ENCODE measurements at places on chromosomes 3 and 15.

DNA sequence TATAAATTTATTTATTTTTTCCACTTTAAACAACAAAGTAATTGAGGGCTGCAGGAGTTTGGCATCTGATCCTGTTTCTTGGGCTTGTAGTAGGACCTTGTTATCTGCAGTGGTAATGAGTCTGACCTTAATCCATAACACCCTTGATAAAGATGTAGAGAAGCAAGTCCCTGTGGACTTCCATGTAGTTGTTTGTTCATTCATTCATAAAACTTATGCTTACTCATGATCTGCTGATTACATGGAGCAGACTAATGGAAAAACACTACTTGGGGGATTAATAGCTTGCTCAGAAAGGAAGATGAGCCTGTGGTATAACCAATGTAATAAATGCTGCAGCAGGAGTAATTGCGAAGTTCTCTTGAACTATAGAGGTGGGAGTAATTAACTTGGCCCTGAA lies 271.5 kb upstream of the TBL1XR1 start:
- no peak for DNase-seq

- no peak for DNase-seq
These were observed 137.7 kb upstream of the RASGRP1 start for GRCh38 chr15:38702178-38702912.

DNA sequence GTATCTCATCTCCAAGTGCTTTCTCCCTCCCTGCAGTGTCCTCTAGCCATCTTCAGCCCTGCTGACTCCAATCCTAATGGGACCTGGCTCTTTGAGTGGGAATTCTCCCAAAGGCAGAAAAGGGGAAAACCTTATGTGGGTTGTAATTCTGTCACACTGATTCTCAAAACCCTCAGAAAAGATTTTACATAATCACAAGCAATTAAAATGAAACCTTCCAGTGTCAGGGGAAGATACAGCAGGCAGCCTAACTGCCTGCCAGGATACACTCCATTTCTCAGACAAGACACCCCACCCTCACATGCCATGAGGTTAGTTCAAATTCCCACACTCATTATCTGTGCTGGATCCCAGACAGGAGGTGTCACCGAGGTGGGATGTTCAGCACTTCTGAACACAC lies 121.4 kb downstream of the RFTN1 start:
- DNase-seq: no peak

DNA sequence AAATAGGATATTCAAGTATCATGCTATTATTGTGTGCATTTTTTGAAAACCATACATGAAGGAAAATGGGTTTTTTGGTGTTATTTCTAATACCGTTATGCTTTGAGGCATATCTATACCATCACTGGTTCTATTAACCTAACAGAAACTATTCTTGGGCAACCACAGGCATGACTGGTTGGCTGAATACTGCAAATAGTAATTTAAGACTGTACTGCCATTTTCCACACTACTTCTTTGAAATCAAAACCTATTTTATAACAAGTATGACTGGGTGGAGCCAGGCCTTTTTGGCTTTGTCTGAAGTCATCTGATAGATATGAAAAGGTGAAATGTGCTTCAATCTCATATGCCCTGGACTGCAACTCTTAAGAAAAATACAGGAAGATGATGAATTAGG lies 115.1 kb downstream of the ULK4 start:
- no peak for DNase-seq

- no peak for DNase-seq
These were observed 10.5 kb downstream of the SEMA4B start for GRCh38 chr15:90211440-90212143.

- no peak for DNase-seq
These were observed 158.6 kb downstream of the UACA start for GRCh38 chr15:70604666-70605315.

DNA sequence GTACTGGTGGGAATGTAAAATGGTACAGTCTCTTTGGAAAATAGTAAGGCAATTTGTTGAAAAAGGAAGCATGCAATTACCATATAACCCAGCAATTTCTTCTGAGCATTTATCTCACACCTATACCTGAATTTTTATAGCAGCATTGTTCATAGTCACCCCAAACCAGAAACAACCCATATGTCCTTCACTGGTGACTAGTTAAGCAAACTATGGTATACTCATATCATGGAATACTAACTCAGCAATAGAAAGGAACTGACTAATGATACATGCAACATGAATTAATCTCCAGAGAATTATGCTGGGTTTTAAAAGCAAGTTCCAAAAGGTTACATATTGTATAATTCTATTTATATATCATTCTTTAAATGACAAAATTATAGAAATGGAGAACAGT lies 60.2 kb downstream of the TRAT1 start:
- no peak for DNase-seq

DNA sequence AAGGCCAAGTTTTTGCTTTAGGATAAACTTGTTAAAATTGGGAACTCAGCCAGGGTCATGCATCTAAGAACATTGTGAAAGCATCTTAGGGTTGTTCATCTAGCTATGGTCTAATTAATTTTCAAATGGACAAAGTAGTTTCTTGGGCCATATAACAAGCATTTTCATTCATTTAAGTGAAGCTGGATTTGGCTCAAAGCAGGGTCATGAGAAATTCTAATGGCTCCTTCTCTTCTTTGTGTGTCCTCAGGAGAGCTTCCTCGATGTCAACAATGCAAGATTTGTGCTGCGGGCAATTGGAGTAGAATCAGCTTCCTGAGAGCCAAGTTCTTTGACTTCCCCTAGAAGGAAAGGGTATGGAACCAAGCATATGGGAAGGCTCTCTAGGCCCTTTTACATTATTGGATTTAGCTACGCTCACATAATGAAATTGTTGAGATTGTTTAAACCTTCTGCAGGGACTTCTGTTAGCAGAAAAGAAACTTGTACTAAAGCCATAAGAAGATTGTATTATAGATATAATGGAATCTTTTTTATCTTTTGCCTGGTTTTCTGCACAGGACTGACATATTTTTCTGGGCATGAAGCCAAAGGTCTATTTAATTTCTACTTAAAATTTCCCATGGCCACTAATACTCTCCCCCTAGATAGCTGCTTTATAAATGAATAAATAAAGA lies 1.8 kb upstream of the SAMMSON start:
- no peak for DNase-seq

DNA sequence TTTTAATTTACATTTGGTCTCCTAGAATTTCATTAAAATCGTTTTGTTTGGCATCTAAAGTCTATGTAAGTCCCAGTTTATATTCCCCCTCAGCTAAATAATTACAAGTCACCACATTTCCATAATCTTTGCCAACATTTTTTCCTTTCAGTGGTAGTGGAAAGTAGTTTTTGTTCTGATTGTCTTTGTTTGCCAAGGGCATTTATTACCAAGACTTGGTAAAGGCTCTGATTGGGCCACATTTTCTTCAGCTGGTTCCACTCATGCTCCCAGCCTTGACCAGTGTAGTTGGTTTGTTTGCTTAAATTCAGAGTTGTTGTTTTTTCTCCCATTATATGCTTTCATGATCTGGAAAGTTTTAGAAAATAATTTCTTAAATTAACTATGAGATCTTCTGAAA lies 153.4 kb upstream of the MME start:
- no peak for DNase-seq

Data from activated B cell treated with CpG ODN at 0.5 μM for 24 hours (primary cell).